Esophagus squamous epithelium (tissue), 5 donors: ENCODE measurements at places on chromosomes 6 and 20.

DNA sequence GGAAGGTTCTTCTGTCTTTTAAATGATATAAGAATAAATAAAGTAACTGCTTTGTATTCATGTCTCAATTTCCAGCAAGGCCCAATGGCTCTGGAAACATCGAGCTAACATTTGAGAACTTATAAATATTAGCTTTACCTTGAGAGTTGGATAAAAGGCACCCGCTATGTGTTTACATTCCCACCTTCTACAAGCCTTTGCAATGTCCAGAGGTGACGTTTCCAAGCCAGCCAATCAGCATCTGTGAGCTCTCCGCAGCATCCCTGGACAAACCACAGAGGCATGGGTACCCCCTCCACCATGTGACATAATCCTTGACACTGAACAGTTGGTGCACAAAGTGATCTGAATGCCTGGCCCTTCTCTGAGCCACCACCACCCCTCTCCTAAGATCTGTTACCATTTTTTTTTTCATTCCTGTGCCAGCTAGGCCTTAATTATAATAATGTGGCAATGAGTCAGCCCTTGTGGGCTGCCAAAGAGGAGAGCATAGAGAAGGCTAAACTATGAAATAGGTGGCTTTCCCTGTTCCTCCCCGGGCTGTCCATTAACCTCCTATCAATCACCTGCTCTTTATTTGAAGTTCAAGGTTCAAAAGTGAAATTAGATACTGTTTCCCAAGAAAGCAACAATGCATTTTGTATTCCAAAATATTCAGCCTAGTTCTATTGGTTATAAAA is 4.1 kb downstream of the CBLN4 start:
- no peak for DNase-seq

GRCh38 chr6:169397684-169398083 is 144.0 kb upstream of the THBS2 start:
- DNase-seq = no peak

DNA sequence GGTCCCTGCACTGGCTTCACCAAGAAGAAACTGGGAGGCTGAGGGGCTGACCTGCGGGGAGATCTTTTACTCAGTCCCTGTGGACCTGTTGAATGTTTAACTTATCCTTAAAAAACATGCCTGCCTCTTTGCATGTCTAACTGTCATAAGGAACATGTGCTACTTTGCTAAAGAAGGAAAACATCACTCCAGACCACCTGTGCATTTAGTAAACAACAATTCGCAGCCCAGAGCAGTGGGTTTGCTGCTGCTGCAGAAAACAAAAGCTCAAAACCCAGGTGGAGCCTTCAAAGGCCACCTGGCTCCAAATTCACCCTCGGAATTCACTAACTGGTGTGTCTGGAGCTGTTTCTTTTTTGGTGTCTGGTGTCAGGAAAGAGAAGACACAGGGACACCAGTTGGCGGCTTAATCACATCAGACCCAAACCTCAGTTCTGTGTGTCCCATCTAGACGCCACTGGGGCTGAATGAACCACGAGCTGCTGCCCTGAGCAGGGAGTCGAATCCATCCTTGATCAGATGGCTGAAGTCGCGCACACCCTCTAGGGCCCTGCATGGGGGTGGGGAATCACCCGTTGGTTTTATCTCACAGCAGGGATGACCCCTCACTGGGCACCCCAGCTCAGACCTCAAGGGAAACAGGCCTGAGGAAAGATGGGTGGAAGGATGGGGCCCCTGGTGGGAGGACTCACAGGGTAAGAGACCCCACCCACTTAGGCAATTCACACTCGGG is 344.3 kb downstream of the PREX1 start:
- DNase-seq = no peak

- no peak for DNase-seq
These were observed 10.3 kb upstream of the R3HDML start for GRCh38 chr20:44326391-44327159.

DNA sequence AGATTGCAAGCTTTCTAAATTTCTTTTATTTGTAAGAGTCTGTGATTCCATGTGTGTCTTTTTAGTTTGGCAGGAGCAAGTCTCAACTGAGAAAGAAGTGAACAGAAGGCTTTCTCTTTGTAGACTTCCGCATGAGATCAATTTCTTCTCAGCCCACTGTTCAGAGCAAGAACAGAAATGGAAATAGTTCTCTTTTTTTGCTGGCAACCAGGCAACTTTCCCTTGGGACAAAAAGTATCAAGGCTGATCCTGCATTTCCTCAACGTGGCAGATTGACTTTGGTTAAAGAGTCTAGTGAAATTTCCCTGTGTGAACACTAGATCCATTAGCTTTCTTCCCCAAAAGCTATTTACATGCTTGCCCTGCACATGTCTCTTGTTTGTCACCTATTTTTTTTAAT is 46.8 kb upstream of the JAG1 start:
- no peak for DNase-seq

GRCh38 chr20:4519534-4519933 is 202.2 kb upstream of the PRND start:
- no peak for DNase-seq

DNA sequence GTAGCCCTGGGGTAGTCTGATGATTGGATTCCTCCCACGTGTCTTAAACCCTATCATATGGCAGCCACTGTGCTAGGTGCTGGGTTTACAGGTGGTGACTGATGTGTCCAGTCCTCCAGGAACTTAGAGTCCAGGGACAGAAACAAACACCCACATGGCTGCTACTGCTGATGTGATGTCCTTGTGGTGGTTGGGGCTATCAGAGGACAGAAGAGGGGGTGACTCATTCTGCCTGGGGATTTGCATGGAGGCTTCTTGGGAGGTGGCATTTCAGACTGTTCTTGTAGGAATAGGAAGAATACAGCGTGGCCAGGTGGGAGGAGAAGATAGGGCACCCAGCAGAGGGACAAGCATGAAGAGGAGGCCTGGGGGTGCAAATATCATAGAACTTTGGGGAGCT is 9.8 kb downstream of the RAET1G start:
- no peak for DNase-seq
